Activated CD8-positive, alpha-beta memory T cell treated with anti-CD3 and anti-CD28 coated beads, Interleukin-2, amount 50 U/mL, for 48 hours (primary cell): ENCODE measurements at places on chromosomes 6 and 20.

DNA sequence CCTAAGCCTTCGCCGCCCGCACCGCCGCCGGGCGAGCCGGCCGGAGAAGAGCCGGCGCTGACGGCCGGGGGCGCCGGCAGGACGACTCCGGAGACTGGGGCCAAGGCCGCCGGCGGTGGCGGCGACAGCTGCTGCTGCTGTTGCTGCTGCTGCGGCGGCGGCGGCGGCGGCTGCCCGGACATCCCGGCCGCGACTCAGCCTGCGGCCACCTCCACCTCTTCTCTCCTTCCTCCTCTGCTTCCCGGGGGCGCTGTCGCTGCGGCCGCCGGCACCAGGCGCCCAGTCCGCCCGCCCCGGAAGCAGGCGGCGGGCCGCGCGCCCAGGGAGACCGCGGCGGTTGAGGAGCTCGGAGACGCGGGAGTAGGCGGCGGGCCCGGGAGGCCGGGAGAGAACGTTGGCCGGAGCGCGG, 307 bp downstream of the RANBP9 start:
- no peak for DNase-seq

DNA sequence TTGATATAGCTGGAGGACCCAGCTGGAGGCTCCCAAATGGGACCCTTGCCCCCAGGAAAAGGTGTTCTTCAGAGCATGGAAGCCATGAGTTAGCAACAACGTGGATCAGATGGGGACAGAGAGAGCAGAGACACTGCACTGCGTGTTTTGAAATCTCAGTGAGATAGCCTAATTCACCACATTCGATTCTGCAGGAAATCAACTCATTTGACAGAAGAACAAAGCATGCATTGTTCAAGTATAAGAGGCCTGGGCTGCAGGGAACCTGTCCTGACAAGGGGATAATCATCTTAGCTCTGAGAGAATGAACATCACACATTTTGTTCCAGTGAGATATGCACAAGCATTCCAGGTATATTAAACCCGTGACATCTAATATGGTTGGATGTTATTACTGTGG, 450.2 kb downstream of the CDH26 start:
- DNase-seq: no peak

- no peak for DNase-seq
Observed at GRCh38 chr6:15405129-15406068, 159.5 kb downstream of the JARID2 start.

GRCh38 chr20:18288749-18289267, 481 bp downstream of the ZNF133 start:
- no peak for DNase-seq

DNA sequence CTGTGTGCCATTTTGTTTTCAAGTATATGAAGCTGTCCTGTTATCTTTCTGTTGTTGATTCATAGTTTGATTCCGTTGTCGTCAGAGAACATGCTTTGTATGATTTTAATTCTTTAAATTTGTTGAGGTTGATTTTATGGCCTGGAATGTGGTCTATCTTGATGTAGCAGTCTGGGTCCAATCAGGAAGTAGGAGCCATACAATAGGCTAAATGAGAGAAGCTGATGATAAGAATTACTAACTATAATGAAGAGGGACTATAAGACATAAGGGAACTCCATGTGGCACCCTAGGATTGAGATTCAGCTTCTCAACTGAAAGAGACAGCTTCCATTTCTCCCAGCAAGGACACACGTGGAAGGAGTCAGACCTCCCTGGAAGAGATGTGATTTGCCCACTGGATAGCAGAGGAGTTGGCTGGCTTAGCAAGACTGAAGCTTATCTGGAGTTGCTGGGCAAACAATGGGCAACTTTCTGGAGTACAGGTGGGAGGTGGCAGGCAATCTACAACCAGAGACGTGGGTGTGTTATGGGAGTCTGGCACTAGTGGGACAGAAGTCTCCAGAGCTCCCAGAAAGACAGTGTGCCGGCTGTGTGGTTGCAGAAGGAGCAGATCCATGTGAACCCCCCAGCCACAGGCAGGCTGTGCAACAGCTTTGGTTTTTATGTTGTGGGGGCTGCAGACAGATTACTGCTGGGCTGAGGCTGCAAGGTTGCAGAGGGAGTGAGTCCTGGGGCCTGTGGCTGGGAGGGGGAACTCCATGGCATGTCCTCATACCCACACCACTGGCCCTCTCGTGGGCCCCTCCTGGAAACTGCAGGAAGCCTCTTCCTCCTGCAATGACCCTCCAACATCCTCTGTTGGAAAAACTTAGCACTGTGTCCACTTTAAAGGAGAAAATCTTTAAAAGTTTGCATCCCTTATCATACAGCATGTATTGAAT, 7.1 kb downstream of the ZNF831 start:
- DNase-seq: peak; percentile 44

DNA sequence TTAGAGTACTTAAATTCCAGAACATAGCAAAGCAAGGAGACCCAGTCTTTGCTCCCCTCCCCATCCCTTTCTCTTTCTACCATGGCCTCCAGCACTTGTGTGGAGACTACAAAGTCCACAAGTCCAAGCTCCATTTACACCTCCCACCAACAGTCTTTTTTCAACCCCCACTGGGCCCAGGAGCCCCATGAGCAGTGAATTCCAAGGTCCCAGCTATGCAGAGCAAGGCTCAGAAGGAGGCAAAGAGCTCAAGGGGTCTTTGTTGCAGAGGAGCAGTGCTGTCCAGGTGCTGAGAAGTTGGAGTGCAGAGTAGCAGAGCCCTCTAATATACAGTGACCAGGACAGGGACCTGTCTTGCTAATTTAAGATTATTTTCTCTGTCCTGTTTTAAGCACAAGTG, 9.0 kb downstream of the PAK5 start:
- no peak for DNase-seq

DNA sequence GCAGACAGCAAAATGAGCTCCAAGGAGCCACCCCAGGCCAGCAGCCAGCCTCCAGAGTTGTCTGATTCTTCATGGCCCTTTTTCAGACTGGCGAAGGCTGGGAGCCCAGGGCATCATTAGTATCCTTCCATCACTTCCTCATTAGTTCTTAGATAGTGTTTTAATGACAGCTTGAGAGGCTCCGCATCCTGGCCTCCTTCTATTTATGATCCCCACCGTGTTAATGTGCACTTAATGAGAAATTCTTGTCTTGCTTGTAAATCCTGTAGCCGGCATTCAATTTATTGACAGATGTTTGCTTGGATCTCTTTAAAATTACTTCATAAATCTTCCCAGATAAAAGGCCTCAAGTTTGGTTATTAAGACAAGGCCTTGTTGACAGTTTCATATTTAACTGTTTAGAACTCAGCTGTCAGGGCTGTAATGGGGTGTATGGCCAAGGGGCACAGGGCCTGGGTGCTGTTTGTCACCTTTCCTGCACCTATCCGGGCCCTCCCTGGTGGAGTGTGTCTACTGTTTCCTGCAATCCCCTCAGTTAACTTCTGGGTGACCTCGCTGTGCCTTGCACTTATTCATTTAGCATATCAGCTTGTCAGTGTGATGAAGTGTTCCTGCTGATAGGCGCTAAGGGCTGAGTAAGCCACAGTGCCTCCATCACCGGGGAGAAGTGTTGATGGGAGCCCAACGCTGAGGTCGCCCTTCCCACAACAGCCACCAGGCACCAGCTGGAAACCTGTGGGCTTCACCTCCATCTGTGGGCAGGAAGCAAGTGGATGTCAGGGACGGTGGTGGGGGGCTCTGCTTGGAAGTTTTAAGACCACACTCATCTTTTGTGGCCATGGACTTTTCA, 169.3 kb downstream of the TSHZ2 start:
- no peak for DNase-seq

- peak; percentile 81 for DNase-seq
Observed at GRCh38 chr6:28940294-28940857, 16.6 kb upstream of the TRIM27 start.

- DNase-seq: no peak
Observed at GRCh38 chr6:53956068-53956711, 155.1 kb upstream of the MLIP start.

DNA sequence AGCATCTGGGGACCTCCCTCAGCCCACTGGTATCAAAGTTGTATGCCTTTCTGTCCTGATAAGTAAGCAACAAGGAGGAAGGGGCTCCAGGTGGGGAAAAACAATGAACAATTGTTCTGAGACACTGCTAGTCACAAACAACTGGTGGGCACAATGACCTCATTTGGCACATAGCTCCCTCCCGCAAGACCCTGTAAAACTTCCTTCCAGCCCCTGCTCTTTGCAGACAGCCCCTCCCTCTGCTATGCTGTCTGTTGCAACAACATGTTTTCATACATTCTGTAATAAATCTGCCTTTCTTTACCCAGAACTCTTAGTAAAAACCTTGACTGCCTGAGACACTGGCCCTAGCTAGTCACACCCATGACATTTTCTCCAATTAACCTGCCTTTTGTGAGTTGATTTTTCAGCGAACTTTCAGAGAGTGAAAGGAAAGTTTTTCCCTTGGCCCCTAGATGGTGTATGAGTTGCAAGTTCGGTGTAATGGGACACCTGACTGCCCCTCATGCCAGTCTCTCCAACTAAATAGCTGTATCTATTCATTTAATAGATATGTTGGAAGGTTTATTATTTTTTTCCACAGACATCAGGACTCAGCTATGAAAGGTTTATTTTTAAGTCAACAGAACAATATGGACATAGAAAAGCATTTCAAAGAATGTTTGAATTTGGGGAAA, 142.3 kb upstream of the SLC22A16 start:
- DNase-seq: no peak

DNA sequence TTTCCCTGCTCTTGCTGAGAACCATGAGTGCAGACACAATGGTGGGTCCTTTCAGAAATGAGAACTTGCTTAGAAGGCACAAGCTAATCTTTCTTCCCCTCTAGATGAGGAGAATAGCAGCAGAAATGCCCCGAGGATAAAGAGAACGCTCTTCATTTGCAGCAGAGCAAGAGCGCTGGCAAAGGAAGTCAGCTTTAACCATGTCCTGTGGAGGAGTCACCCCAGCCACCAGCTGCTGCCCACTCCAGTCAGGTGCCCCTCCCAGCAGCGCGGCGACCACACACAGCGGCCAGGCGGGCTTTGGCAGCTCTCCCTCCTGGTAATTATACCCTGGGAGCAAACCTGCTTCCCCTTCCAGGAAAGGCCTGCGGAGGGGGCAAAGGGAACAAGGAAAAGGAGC, 42.4 kb upstream of the EMILIN3 start:
- no peak for DNase-seq

DNA sequence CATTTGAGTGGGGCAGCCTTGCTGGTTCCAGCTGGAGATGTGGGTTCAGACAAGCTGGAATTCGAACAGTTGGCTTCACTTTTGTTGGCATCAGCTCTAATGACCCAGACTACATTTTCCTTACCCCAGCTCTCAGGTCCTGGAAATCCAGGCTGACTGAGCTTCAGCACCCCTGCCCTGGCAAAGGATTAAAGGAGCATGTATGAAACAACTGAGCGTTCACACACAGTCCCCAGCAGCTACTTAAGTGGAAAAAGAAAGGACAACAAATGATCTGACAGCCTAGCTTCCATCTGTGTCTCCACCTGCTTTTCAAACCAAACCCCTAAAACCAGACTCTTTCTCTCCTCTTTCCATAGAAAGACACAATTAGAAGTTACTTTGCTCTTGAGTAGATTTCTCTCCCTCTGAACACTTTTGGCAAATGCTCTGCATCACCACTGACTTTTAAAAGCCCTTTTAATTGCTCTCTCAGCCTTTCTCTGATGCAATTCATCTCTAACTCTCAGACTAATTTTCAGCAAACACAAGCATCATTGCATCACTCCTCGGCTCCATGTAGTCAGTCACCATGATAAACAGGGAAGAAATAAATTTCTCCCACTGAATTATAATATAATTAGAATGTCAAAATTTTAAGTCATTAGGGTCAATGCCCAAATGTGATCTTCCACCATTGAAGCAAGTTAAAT, 28.1 kb downstream of the ROS1 start:
- DNase-seq: no peak

GRCh38 chr20:10263385-10264165, 44.9 kb downstream of the SNAP25 start:
- DNase-seq: no peak

GRCh38 chr6:136289579-136290409, at the start of gene BCLAF1:
TSS of gene BCLAF1 (minus strand) at chr6:136289846. CDS start at chr6:136279866, 9,980 bp downstream.
- DNase-seq: peak; percentile 99

DNA sequence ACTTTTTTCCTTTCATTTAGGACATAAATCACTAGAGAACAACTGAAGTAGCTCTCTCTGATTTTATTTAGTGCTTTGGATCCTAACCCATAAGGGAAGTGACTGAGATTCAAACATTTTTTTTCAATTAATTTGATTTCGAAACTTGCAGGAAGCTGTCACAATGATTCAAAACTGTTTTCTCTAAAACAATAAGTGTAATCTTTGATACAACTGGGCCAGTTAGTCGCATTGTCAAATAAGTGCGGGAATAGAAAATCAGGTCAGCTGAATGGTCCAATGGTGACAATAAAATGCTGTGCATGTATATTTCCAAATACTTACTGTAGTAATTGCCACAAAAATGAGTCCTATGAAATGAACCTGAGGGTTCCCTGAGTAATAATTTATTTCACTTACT, 930.8 kb downstream of the TFAP2A start:
- no peak for DNase-seq

DNA sequence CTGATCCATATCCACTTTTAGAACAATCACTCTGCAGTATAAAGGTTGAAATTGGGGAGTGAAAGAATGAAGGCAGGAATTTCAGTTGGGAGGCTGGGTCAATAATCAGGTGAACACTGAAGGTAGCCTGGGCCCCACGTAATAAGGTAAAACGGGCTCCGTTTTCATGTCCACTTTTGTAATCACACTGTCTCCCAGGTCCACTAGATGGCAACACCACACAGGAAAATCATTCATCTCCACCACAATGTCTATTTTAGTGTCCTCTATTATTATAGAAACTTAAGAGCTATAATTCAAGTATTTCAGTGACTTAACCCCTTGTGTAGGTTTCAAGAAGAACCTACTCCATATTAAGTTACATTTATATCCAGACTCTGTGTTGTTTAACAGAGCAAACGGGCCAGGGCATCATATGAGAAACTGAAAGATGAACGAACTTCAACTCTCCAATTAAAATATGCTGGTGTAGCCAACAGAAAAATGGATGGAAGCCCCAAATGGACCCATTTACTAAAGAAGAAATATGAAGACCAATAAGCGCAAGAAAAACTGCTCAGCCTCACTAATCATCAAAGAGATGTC, 45.9 kb upstream of the MC3R start:
- no peak for DNase-seq
